SK-N-SH treated with all-trans-retinoic acid at 6 μM for 48 hours (cell line): ENCODE measurements at places on chromosomes 7 and 10.
A peak's percentile ranks its signal among the peaks of the same experiment; 100 is the strongest.

- no peak for ATAC-seq
These were observed 142.6 kb upstream of the KCNMA1 start for GRCh38 chr10:77780180-77780579.

DNA sequence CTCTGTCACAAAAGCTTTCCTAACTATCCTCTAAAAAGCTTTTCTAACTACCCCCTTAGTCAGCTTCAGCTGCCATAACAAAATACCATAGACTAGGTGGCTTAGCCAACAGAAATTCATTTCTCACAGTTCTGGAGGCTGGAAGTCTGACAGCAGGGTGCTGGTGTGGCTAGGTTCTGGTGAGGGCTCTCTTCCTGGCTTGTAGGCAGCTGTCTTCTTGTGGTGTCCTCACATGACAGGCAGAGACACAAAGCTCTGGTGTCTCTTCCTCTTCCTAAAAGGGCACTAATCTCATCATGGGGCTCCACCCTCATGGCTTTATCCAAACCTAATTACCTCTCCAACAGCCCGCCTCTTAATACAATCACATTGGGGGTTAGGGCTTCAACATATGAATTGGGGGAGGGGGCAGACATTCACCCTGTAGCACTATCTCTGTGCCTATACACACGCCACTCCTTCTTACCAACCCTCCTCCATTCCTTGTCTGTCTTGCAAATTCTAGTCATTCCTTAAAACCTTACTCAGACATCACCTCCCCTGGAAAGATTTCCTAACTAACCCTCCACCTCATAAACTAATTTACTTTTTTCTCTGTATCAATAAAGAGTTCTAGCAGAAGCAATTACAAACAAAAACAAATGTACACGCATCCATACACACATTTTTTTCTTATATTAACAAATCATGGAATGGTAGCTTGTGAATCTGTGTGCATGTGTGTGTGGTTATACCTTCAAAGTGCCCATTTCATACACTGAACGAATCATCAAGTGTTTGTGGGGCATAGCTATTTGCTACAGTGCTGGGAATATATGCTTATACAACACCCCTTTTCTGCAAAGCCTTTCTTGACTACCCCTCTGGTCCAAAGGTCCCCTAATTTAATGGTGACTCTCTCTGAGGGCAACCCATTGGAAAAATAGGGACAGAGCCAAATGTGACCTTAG is 26.4 kb downstream of the RHOBTB1 start:
- ATAC-seq = no peak

DNA sequence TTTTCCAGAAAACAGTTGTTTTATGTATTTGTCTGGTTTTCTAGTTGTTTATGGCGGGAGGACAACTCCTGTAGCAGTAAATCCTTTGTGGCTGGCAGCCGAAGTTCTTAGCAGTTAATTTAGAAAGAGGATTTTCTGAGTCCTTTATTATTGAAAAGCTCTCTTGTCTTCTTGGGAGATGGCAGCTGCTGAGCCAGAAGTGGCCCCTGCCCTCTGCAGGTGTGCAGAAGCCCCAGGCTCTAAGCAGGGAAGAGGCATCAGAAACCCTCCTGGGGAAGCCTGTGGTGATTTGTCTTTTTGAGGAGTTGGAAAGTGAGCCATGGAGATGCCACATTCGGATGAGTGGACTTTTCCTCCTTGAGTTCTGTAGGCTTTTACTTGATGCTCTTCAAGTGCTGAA is 106.3 kb downstream of the GLRX3 start:
- ATAC-seq = no peak

DNA sequence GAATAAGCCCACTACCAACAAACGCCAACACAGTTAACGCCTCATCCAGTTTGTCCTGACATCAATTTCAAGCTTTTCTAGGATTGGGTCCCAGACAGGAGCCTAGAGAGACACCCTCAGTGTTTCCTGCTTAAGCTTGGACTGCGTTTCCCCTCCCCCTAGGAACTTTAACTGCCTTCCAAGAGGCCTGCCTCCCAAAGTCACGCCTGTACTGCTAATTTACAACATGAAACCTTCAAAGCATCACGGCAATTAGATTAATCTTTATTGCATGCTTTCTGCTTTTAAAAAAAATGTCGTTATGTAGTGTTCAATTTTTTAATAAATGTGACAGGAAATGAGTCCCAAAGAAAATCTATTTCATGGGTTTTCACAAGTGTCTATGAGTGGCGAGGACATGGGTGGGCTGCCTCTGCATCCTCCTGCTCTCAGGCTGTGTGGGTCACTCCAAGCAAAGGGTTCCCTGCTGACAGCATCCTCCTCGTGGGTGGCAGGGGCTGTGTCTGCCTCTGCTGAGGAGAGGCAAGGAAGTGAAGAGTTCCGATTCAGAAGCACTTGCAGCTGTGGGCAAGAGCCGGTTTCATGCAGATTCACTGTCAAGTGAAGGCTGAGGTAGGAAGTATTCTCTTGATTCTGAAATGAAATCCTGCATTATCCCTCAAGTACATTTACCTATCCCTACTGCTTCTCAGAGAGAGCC is 193.0 kb upstream of the KMT2E start:
- ATAC-seq = no peak

DNA sequence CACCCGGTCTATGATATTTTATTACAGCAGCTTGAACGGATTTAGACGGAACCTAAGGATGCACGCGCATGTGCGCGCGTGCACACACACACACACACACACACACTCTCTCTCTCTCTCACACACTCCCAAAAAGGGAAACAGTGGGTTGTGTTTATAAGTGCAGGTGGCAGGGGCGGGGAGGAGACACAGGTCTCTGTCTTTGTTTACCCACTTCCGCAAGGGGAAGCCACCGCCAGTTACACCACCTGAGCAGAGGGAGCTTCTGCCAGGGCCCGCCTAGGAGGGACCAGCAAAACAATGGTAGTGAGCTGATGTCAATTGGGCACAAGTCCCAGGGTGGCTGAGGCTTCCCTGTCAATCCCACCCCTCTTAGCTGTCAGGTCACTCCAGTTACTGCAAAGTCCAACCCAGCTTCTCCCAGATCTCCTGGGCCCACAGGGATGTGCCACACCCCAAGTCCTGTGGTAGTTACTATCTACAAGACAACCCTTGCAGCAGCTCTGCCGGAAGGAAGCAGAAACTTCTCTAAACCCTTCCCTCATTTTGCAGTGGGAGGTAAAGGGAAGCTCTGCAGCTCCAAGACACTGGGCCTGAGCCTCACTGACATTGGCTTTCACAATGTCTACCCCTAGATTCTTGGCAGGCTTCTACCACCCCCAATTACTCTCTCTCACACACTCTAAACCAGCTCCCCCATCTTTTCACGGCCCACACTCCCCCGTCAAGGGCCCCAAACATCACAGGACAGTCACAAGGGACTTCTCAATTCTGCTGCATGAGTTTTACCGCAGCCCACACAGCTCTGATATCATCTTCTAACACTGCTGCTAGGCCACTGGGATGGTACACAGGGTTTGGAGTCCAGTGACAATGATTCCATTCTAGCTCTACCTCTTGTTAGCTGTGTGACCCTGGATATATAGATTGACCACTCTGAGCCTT is 17.6 kb downstream of the ANXA11 start:
- no peak for ATAC-seq

DNA sequence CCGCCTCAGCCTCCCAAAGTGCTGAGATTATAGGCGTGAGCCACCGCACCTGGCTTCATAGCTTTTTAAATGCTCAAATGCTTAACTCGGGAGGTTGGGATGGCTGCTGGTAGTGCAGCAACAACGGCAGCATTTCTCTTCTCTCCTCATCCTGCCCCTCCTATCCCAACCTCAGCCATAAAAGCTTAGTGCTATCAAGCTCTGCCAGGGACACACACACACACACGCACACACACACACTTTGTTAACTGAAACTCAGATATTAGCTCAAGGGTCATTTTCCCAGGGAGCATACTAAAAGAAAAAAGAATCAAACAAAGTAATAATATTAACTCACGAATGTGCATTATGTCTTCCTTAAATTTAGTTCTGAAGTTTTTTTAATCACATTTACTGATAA is 63.0 kb upstream of the HPS1 start:
- ATAC-seq = no peak

DNA sequence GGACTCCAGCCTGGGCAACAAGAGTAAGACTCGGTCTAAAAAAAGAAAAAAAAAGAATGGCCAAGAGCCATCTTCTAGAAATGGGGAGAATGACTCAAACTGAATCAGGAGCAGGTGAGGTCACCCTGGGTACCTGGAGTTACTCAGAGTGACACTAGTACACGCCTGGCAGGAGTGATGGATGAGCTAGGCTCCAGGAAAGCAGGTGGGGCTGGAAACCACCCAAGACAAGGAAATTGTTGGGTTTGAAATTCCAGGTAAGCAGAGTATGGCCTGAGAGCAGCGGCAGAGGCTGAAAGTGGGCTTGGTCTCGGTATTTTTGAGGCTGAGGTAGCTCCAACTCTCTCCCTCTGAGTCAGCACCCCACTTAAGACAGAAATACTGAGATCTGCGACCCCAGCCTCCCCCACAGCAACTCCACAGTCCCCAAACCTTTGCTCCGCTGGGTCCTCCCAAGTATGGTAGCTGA is 18.5 kb downstream of the DDIT4 start:
- ATAC-seq = no peak; the same call in 2 of the 3 replicates

GRCh38 chr7:141456298-141456697 is 94.9 kb upstream of the AGK start:
- ATAC-seq = no peak

DNA sequence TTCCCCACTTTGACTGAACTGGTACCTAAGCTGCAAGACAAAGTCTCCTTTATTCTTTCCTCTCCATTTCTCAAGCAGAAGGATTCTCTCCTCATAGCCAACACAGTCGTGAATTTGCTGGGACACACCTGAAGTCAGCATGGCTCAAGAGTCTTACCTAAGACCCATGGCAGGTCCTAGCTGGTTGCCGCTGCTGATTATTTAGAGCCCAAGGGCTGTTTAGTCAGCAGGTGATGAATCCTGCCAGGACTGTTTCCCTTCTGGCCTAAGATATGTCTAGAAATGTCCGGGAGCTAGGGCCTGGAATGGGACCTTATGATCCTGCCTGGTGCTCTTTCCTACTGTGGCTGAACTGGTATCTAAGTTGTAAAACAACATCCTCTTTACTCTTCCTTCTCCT is 82.8 kb downstream of the AHCYL2 start:
- ATAC-seq = no peak

GRCh38 chr7:157676001-157676400 is 339.2 kb downstream of the DNAJB6 start:
- no peak for ATAC-seq

GRCh38 chr7:150784120-150784736 is 15.9 kb downstream of the TMEM176B start:
- ATAC-seq = no peak

GRCh38 chr7:118734541-118734940 is 510.0 kb downstream of the ANKRD7 start:
- ATAC-seq = no peak

DNA sequence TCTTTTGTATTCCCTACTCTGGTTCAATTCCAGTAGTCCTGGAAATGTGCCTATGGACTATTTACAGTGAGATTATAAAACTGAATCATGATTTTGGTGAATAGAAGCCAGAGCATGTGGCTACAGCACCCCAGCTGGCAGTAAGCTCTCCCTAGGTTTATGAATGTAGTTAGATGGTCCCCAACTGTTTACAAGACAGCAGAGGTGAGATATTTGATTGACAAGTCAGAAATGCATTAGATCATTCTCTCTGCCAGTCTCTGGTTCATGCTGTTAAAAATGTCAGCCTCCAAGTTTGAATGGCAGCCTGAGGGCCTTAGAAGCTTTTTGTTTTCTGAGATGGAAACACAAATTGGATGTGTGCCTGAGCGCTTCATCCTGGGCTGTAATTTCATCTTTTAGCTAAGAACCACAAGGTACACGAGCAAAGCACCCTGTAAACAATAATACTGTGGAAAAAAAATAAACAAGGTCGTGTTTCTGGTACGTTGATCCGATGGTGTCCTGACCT is 85.0 kb downstream of the BTRC start:
- ATAC-seq = no peak

GRCh38 chr7:33692956-33693355 is 212.4 kb upstream of the BMPER start:
- peak; percentile 92 for ATAC-seq

DNA sequence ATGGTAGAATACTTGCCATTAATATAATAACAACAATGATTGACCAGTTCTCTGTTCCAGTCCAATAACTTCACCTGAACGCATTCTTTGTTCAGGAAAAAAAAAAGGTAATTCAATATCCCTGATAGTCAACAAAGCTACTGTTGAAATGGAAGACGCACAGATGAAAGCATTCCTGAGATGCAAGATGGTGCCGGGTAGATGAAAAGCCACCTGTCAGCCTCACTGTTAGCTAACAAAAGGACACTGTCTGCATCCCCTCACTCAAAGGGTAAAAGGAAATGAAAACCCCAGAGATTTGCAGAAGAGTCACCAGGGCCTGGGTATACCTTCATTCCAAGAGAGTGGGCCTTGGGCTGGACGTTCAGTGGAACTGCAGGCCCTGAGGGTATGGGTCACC is 357.4 kb downstream of the PLXNA4 start:
- ATAC-seq = no peak

DNA sequence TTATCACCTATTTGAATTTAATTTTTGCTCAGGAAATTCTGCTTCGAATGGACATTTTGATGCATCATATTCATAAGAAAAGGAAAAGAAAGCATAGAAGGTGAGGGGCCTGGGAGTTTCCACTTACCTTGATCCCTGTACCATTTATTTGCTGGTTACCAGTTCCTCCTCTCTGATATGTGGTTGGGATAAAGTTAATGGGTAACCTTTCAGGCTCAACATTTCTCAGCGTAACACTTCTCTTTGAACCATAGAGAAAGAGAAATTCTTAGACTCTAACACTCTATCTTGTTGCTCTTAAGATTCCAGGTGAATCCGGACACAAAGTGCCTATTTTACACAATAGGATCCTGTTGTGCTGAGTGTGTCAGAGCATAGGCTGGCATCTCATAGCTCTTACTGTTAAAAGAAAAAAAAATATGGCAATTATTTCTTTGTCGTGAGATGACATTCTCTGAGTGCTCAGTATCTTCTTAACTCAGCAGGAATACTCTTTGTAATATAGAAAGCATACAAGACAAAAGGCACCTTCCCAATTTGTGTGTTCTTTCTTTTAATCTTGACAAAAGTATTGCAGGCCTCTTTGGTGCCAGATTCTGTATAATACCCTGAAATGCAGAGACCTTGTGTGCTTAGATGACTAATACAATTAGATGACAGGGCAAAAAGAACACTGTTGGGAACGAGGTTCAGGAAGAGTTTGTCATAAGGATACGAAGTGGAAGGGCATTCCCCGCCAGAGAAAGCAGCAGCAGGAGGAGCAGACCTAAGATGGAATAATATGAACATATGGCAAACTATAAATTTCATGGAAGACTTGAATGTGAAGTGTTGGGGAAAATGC is 689.6 kb downstream of the NRG3 start:
- peak; percentile 67 for ATAC-seq

- peak; percentile 3 for ATAC-seq
These were observed 700 bp downstream of the MTPN start for GRCh38 chr7:135976312-135977006.
